Testis (tissue), 5 donors: ENCODE measurements at places on chromosomes 7 and 10. TPM values are rescaled to one million over a fixed set of nuclear protein-coding genes. Genes with fewer than 3 reads are reported as not detected.

Gene CDH23
- 125 TPM for total RNA-seq

Gene BMPER
- 2.4 TPM for total RNA-seq

Gene PON1
- 0.12 TPM for total RNA-seq

Gene OR13A1
- 0.79 TPM for total RNA-seq

Gene CDHR3
- 3.8 TPM for total RNA-seq

Gene SUPV3L1
- total RNA-seq = 80.4 TPM

Gene MKX
- 4.2 TPM for total RNA-seq

Gene ST7
- total RNA-seq = 15.9 TPM

GRCh38 chr10:69335063-69335587, 56.8 kb downstream of the HK1 start:
- no peak overlapping the region for H3K4me3 ChIP-seq
- no peaks in the 10 kb centered on the region for H3K36me3 ChIP-seq
- peak; percentile 32 for DNase-seq
- H3K4me1 ChIP-seq = peaks cover 23% of the 10 kb centered on the region

- H3K4me1 ChIP-seq = peaks cover 18% of the 10 kb centered on the region
- no peak overlapping the region for H3K27ac ChIP-seq
- H3K36me3 ChIP-seq = no peaks in the 10 kb centered on the region
- no peak overlapping the region for H3K4me3 ChIP-seq
- DNase-seq = no peak
Observed at GRCh38 chr10:128896116-128896795, 570.8 kb upstream of the MGMT start.

DNA sequence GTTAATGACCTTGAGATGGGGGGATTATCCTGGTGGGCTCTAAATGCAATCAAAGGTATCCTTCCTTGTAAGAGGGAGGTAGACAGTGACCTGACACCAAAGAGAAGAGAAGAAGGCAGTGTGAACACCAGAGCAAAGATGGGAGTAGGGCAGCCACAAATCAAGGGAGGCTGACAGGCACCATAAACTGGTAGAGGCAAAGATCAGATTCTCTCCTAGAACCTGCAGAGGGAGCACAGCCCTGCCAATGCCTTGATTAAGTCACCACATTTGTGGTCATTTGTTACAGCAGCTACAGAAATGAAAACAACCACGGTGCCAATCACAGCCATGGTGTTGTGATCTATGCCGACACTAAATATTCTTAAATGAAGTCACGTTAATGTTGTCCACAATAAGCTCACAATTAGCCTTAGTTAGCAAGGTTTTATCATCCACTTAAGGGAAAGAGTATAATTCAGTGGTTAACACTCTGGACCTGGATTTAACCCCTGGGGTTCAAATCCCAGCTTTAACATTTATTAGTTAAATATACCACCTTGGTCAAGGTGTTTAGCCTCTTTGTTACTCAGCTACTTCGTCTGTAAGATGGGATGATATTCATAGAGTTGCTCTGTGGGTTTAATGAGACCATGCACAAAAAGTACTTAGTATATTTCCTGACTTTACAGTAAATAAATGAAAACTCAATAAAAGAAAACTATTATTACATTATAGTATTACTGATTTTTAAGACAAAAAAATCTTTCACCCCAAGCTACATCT, 70.8 kb downstream of the SGMS1 start:
- no peak overlapping the region for H3K4me3 ChIP-seq
- no peaks in the 10 kb centered on the region for H3K36me3 ChIP-seq
- no peaks in the 10 kb centered on the region for H3K27me3 ChIP-seq

DNA sequence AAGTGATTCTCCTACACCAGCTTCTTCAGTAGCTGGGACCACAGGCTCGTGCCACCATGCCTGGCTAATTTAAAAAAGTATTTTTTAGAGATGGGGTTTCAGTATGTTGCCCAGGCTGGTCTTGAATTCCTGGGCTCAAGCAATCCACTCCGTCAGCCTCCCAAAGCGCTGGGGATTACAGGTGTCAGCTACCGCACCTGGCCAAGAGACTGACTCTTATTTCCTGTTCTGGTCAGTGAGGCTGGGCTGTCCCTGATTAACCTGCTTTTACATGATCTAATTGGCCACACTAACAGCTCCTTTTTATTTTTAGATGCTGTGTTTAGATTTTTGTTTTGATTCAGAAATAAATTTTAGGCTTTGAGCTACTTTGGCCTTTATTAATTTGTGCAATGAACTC, 203.9 kb downstream of the NXPH1 start:
- H3K27ac ChIP-seq = no peak overlapping the region
- DNase-seq = no peak
- no peaks in the 10 kb centered on the region for H3K36me3 ChIP-seq
- H3K4me3 ChIP-seq = no peak overlapping the region
- no peaks in the 10 kb centered on the region for H3K27me3 ChIP-seq

GRCh38 chr10:116133634-116134033, 139.4 kb downstream of the GFRA1 start:
- no peak for DNase-seq
- no peak overlapping the region for H3K27ac ChIP-seq
- H3K4me3 ChIP-seq = no peak overlapping the region
- no peaks in the 10 kb centered on the region for H3K36me3 ChIP-seq
- H3K4me1 ChIP-seq = no peaks in the 10 kb centered on the region
- H3K27me3 ChIP-seq = no peaks in the 10 kb centered on the region

- no peak overlapping the region for H3K4me3 ChIP-seq
- H3K4me1 ChIP-seq = peaks cover 17% of the 10 kb centered on the region
- no peaks in the 10 kb centered on the region for H3K36me3 ChIP-seq
- no peaks in the 10 kb centered on the region for H3K27me3 ChIP-seq
- no peak for DNase-seq
Observed at GRCh38 chr10:47458466-47459154, 25.3 kb downstream of the ANXA8 start.

GRCh38 chr7:44046321-44047061, 2.0 kb downstream of the DBNL start:
- H3K4me1 ChIP-seq = peaks cover 13% of the 10 kb centered on the region
- no peak for DNase-seq
- no peak overlapping the region for H3K27ac ChIP-seq
- H3K4me3 ChIP-seq = no peak overlapping the region

GRCh38 chr7:157497367-157497743, 160.6 kb downstream of the DNAJB6 start:
- no peaks in the 10 kb centered on the region for H3K36me3 ChIP-seq
- no peaks in the 10 kb centered on the region for H3K4me1 ChIP-seq
- no peaks in the 10 kb centered on the region for H3K27me3 ChIP-seq
- H3K4me3 ChIP-seq = no peak overlapping the region
- no peak for DNase-seq

- H3K4me3 ChIP-seq = no peak overlapping the region
- no peaks in the 10 kb centered on the region for H3K27me3 ChIP-seq
- peak; percentile 87 for DNase-seq
- no peaks in the 10 kb centered on the region for H3K4me1 ChIP-seq
Observed at GRCh38 chr7:14691597-14692203, 210.9 kb downstream of the DGKB start.

DNA sequence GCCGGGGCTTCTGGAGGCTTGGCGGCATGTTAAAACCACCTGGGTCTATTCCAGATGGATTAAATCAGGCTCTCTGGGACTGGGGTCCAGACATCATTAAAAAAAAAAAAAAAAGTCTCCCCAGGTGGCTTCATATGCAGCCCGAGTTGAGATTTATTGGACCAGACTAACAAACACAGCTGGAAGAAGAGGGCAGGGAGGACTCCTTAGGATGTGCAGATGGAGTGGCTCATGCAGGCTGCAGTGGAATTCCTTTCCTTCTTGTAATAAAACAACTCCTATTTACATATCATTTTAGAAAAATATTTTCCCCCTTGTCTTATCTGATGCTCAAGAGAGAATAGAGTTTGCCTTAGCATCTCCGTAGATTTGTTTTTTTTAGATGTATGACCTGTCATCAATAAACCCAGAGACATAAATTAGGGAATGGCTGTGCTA, 238.1 kb downstream of the CAMK1D start:
- peaks cover 6% of the 10 kb centered on the region for H3K4me1 ChIP-seq
- H3K27me3 ChIP-seq = no peaks in the 10 kb centered on the region
- no peak for DNase-seq
- H3K27ac ChIP-seq = no peak overlapping the region
- no peak overlapping the region for H3K4me3 ChIP-seq

GRCh38 chr10:105063796-105064195, 422.7 kb downstream of the SORCS3 start:
- no peaks in the 10 kb centered on the region for H3K36me3 ChIP-seq
- no peaks in the 10 kb centered on the region for H3K27me3 ChIP-seq
- peak; percentile 72 for DNase-seq
- H3K27ac ChIP-seq = no peak overlapping the region
- no peaks in the 10 kb centered on the region for H3K4me1 ChIP-seq
